GDM1 (cell line): ENCODE measurements at places on chromosomes 13 and 19.

DNA sequence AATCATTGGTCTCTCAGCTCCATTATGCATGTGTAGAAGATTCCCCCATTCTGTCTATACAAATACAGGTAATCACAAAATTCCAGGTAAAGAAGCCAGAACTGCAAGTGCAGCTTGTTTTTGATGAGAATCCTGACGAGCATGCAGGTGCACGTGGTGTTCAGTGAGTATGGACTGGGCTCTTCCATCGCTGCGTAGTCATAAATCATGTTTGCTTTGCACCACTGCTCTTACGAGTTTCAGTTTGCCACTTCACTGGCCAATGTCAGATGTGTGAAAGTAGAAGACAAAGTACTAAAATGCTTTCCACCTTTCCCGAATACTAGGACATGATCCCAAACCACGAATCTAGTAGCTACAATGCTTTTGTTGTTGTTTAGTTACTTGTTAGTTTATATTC, 390.7 kb downstream of the LIG4 start:
- DNase-seq = no peak

- no peak for DNase-seq
Measured at GRCh38 chr13:48631441-48631840, 22.3 kb upstream of the CYSLTR2 start.

DNA sequence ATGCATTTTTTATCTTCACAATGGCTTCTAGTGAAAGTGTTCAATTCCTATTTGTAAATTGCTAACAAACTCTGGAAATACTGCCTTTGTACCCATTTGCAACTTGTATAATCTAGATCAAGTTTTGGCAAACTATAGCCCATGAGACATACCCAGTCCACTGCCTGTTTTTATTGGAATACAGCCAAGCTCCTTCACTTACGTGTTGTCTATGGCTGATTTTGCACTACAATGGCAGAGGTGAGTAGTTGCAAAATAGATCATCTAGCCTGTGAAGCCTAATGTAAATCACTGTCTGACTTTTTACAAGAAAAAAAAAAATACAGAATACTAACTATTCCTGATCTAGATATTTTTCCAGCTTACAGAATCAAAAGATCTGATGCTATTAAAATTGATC, 37.1 kb downstream of the DZIP1 start:
- DNase-seq = no peak

DNA sequence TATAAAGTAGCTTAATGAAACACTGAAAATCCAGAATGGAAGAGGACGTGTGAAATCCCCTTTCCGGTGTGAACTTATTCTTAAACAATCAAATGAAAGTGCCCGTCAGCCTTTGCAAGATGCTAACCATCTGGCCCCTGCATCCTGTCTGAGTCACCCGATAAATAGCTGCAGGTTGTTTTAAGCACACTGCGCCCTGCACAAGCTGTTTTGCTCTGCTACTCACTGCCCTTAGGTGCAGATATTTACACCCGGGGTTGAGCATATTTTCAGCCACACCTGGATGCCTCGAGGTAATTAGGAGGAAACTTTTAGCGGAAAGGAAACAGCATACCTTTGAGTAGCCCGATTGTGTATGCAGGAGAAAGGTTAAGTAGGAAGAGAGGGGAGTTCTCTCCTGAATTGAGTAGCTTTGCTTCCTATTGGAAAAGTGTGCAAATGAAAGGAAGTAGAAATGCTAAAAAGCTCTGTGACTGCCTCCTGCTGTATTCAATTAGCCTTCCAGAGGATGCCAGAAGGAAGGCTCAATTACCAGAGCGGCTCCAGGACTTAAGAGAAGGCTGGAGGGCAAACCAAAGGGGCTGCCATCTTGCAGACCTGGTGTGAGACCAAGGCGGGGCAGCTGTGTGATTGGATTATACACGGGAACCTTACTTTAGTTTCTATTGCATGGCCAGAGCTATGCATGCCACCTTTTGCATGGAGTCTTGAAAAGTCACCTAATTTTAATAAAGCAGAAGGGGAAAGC, 42.5 kb downstream of the IRS2 start:
- peak; percentile 76 for DNase-seq

DNA sequence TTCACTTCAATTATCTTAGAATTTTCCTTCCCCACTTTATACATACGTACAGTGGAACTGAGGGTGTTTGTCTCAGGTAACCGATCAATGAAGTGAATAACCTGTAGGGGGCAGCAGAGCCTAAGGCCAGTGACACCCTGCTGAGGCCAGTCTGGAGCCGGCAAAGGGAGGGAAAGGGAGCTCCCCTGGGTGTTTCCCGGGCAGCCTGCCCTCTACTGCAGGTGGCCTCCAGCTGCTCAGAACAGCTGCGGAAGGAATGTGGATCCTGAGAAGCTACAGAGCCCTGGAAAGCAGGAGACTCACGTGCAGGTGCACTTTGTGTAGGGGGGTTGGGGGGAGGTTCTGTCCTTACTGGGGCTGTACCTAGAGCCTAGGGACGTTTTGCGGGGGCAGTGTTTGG, 832 bp upstream of the ZNF491 start:
- DNase-seq = peak; percentile 63

GRCh38 chr19:13033819-13034611, 38.7 kb downstream of the NFIX start:
- no peak for DNase-seq

DNA sequence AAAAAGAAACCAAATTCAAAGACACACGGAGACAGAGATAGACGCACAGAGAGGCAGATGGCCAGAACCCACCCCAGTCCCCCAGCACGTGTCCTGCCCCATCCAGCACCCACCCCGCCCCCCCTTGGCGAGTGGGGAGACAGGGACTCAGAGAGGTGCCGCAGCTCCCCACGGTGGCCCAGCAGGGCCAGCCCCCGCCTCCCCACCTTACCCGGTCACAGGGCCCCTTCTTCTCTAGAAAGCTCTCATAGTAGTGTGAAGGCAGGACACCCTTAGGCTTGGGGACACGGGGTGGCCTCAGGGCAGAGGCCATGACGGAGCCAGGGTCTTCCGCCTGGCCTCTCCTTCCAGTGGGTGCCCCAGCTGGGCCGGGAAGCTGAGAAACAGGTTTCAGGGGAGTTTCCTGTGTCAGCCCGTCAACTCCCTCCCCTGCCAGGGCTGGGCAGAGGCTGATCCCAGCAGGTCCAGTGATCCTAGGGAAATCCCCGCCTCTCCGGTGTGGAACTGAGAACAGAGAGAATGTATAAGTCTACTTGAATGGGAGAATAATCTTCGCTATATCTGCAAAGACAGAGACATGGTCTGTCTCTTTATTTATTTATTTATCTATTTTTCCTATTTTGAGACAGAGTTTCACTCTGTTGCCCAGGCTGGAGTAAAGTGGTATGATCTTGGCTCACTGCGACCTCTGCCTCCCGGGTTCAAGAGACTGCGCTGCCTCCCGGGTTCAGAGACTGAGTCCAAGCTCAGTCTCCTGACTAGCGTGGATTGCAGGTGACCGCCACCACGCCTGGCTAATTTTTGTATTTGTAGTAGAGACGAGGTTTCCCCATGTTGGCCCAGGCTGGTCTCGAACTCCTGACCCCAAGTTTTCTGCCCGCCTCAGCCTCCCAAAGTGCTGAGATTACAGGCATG, at the start of gene STAP2:
Gene STAP2 (minus strand): TSS at position 387 of the 915 bp plus-strand sequence. CDS start 74 bp downstream, at position 313.
- DNase-seq = no peak

DNA sequence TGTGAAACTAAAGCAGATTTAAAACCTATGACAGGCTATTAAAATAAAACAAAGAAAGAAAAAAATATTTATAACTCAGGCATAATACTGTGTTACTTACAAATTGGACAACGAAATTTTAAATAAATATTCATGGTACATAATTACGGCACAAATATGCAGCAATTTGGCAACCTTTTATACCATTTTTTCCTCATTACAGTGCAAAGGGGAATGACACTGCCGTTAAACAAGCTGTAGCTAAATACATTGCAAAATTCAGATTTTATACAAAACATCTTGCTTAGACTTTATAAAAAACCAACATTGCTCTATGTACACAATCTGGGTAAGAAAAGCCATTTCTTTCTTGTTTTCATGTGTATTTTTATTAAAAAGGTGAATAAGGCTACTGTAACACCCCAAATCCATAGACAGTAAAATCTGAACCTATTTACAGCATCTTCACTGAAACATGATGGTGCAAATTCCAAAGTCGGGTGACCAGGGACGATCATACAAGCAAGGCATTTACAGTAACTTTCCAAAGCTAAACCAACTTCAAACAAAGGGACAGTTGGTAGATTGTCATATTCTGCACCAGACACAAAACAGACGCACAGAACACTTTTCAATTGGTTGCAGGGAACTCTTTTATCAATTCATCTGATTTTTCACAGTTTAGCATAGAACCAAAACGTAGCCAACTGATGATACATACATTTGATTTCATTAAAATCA, 45.5 kb downstream of the EFNB2 start:
- no peak for DNase-seq

- DNase-seq = no peak
Measured at GRCh38 chr13:72164811-72165210, 297.8 kb upstream of the DACH1 start.

GRCh38 chr13:111359237-111359915, 38.9 kb downstream of the TEX29 start:
- DNase-seq = no peak

- no peak for DNase-seq
Measured at GRCh38 chr13:35851356-35851755, 279.8 kb downstream of the DCLK1 start.

GRCh38 chr13:40664350-40665125, 1.9 kb downstream of the FOXO1 start:
- DNase-seq = no peak

GRCh38 chr13:40452741-40453334, 213.6 kb downstream of the FOXO1 start:
- DNase-seq = no peak

DNA sequence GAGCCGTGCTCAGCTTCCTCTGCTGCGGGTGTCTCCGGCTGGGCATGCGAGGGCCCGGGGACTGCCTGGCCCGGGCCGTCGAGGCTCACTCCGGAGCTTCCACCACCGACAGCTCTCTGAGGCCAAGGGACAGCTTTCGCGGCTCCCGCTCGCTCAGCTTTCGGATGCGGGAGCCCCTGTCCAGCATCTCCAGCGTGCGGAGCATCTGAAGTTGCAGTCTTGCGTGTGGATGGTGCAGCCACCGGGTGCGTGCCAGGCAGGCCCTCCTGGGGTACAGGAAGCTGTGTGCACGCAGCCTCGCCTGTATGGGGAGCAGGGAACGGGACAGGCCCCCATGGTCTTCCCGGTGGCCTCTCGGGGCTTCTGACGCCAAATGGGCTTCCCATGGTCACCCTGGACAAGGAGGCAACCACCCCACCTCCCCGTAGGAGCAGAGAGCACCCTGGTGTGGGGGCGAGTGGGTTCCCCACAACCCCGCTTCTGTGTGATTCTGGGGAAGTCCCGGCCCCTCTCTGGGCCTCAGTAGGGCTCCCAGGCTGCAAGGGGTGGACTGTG, 1.2 kb downstream of the S1PR4 start:
- no peak for DNase-seq

- DNase-seq = no peak
Measured at GRCh38 chr13:109918179-109918711, 131.9 kb upstream of the IRS2 start.
